LNCaP clone FGC (cell line): ENCODE measurements at places on chromosomes 12 and 14.

DNA sequence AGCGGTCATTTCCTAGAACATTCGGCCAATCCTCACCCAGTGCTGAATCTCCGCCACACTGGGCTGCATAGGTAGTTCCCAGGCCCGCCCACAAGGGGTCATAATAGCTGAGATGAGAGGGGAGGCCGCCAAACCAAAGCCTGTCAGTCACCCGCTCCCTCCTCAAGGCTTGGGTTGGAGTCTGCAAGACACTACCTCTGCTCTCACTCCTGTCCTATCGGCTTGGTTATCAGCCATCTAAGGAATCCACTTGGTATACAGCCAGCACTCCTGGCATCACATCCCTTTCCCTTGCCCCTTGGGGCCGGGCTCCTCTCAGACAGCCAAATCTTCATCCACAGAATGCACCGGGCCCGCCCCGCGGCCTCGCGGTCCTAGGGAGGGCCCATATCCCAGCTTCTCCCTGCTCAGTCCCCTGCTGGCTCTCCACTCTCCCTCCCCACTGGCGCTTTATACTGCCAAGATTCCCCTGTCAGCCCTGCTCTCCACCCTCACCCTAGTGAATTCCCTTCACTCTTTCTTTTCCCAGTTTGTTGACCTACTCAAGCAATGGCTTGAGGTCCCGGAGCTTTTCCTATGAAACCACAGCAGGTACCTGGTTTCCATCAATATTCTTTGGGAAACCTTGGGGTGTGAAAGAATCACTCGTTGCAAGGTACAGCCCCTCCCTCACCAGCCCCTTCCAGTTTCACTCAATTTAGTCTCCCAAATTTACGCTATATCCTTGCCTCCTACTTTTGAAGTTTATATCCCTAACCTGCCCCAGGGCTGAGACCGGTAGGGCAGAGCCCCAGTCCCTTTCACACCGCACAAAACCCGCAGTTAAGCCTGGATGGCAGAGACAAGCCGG is 1.4 kb downstream of the IFFO1 start:
- no peak for DNase-seq

- DNase-seq: no peak
These were observed 101.6 kb upstream of the RFX4 start for GRCh38 chr12:106481246-106481645.

GRCh38 chr14:72291908-72292688 is 359.9 kb downstream of the RGS6 start:
- peak; percentile 14 for DNase-seq

DNA sequence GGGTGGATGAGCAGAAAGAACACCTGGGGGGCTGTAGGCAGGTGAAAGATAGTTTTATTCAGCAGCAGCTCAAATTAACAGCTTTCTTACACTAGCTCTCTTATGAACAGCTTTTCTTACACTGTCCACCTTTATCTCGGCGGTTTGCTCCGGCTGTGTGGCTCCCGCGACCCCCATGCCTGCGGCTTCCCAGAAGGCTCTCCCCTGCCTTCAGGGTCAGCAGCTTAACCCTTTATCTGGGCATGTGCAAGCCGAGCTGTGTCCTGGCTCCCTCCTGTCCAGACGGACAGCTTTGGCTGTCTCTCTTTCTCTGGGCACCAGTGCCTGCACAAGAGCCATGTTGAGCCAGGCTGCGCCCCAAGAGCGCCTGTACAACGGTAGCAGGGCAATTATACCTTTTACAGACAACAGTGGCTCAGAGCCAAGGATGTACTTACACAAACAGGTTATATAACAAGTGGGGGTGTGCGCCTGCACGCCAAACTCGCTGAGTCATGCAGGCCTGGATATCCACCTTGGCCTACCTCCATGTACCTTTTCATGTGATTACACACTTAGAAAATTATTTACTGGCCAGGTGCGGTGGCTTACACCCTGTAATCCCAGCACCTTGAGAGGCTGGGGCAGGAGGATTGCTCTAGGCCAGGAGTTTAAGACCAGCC is 28.5 kb upstream of the KLHL42 start:
- peak; percentile 85 for DNase-seq

- DNase-seq: peak; percentile 11
These were observed 1002.2 kb upstream of the FLRT2 start for GRCh38 chr14:84527706-84528105.

DNA sequence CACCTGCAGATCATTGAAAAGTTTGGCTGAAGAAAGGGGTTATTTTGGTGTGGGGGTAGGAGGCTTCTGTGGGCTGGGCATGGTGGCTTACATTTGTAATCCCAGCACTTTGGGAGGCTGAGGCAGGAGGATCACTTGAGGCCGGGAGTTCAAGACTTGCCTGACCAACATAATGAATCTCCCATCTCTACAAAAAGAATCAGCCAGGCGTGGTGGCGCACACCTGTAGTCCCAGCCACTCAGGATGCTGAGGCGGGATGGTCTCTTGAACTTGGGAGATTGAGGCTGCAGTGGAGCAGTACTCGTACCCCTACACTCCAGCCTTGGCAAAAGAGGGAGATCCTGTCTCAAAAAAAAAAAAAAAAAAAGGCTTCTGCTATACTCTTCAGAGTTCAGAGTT is 7.0 kb downstream of the DDIT3 start:
- DNase-seq: no peak

DNA sequence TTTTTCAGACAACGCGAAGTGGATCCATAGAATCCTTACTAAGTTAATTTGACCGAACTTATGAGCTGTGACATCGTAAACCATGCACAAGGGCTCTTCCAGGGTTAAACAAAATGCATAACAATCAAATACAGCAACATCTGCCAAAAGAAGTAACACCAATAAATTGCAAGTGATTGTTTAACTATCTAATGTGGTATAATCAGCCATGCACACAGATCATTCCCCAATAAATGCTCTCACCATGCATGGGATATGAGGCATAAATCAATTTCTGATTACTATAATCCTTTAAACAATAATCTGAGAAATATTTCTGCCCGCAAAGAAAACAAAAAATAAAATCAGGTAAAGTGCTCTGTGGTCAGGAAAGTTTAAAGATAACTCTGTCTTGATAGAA is 7.7 kb upstream of the PLEKHG7 start:
- DNase-seq: no peak

DNA sequence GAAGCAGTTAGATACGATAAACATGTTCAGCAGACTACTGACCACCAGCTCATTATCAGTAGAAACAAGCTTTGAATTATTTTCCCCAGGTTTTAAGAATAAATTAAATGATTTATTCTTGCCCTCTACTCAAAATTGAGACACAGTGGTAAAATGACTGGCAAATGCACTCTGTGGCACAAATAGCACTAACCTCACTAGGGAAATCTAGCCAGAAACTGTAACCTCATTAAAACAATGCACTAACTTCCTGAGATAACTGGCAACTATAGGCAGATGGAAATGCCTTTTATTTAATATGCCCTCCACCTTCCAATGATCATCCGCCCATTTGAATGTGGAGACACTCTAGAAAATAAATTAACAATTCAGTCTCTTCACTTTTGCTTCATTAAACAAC is 33.2 kb downstream of the CPNE8 start:
- no peak for DNase-seq

GRCh38 chr14:96832351-96832750 is 35.2 kb downstream of the VRK1 start:
- DNase-seq: no peak

DNA sequence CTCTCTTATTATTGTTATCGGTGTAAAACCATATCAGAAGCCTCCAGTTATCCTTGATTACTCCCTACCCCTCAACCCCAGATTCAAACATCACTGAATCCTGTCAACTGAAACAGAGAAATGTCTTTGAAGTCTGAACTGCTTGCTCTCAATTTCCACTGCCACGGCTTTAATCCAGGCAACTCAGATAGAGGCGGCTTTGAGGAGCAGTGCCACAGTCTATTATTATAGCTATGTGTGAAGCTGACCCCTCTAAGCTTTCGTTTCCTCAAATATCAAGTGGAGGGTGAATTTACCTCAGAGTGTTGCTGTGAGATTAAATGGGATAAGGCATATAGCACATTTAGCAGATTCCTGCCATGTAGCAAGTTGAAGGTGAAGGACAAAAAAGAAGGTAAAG is 49.0 kb upstream of the PDE3A start:
- DNase-seq: no peak

GRCh38 chr12:51214895-51215294 is 3.0 kb downstream of the POU6F1 start:
- DNase-seq: no peak

GRCh38 chr12:2575245-2575644 is 219.5 kb upstream of the FKBP4 start:
- no peak for DNase-seq

- DNase-seq: peak; percentile 6
These were observed 353.7 kb downstream of the APAF1 start for GRCh38 chr12:98998697-98999299.

DNA sequence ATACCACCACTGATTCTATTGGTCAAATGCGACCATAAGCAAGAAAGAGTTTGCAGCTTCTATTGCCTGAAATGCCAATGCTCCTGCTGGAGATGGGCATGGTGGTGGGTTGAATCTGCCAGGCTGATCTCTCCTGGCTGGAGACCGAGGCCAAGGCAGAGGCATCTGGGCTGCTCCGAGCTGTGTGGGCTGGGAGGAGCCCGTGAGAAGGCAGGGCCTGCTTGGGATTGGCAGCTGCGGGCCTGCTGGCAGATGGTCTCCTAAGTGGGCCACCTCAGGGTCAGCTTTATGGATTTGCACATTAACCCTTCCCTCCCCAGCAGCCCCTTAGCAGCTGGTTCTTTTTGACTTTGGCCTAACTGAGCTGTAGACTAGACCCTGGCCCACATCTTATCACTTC is 25.4 kb downstream of the SRRM4 start:
- no peak for DNase-seq

DNA sequence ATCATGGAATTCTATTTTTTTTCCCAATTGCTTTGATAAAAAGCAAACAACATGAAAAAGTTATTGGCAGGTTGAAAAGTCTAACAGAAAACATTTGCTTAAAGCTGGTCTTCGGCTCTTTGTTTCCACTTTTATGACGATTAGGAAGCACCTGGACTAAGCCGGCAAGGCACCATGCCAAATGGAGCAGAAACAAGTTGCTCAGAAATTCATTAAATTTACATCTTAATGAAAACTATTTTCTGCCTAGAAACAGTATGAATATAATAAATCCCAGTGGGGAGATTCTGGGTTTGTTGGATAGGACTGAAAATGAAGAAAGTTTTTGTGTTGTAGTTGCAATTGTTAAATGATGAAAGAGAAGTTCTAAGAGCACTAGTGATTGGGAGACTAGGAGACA is 51.4 kb upstream of the OR9K2 start:
- DNase-seq: no peak

DNA sequence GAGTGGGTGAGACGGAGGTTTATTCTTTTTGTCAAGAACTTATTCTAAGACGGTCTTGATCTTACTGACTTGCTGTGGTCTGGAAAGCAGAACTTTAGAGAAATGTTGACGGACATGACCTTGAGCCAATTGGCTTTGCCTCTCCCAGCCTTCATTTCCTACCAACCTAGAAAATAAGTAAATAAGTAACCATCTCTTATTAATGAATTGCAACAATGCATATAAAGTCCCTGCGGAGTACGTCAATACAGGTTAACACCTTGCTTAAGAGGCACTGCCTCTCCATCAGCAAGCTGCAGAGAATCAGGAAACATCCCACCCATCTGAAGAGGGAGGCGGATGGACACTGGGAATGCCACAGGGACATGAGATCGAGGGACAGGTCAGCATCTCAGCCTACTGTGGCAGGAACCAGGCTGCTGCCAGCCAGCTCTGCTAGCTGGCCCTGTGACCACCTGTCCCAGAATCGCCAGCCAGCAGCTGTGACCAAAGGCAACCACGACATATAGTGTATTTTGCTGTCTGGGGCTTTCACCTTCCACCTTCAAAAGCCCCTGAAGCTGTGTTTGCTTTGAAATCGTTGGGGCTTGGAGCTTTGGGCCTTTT is 208.3 kb downstream of the BCL11B start:
- no peak for DNase-seq

GRCh38 chr14:20873370-20874177 is 17.6 kb upstream of the RNASE3 start:
- DNase-seq: no peak

DNA sequence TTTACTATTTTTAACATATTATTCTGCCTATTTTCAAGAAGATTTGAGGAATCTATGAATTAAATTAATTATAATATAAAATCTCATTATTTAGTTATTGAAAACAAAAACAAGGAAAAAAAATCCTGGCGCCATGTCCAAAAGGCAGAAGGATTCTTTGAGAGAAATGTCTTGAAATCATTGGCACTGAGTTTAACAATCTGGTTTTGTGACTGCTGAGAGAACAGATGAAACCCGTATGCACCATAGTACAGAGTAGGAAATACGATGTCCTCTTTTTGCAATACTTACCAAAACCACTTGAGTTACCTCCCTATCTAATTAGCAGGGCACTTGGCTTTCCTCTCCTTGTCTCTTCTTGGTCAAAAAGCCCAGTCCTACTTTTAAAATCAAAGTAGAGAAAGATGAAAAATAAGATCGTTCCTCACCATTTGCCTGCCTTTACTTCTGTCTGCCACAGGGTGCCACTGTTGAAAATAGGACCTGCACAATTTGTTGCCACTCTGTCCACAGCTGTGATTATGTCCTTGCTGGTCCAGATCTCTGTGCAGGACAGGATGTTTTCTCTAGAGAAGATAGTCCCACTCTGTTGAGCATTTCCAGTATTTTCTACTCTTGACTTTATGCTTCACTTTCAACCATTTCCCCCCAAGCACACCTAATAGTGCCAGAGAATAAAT is 179.7 kb downstream of the PDZRN4 start:
- DNase-seq: no peak

GRCh38 chr14:103055695-103056094 is 1.7 kb downstream of the CDC42BPB start:
- no peak for DNase-seq

DNA sequence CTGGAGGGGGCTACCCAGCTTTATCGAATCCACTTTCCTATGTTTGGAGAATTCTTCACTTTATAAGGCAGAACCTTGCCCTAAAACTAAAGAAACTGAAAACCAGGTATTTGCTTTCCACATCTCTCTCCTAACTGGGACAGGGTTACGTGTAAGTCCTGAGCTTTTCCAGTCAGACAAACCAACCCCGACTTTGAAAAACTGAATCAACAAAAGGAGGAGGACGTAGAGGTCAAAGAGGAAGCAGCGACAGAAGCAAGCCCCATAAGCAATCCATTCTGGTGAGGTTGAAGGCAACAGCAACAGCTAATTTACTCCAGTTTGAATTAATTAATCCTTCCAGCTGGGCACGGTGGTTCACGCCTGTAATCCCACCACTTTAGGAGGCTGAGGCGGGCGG is 47.2 kb downstream of the LRP6 start:
- DNase-seq: no peak

DNA sequence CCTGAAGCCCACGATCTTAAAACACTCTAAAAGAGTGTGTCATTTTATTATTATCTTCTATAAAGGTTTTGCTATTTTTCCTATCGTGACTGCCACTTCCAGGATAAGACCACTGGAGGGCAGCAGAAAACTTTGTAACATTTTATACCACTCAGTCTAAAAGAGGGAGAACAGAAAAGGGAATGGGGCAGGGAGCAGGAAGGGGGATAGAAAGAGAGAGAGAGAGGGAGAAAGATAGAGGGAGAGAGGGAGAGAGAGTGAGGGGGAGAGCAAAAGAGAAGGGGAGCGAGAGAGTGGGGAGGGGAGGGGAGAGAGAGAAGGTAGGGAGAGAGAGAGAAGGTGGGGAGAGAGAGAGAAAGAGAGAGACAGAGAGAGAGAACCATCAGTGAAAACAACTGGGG is 2.0 kb upstream of the ART4 start:
- DNase-seq: no peak

GRCh38 chr12:29223956-29224543 is 75.0 kb downstream of the FAR2 start:
- no peak for DNase-seq
